ENCODE measurements at places on chromosomes 12 and 14.
A peak's percentile ranks its signal among the peaks of the same experiment; 100 is the strongest.

DNA sequence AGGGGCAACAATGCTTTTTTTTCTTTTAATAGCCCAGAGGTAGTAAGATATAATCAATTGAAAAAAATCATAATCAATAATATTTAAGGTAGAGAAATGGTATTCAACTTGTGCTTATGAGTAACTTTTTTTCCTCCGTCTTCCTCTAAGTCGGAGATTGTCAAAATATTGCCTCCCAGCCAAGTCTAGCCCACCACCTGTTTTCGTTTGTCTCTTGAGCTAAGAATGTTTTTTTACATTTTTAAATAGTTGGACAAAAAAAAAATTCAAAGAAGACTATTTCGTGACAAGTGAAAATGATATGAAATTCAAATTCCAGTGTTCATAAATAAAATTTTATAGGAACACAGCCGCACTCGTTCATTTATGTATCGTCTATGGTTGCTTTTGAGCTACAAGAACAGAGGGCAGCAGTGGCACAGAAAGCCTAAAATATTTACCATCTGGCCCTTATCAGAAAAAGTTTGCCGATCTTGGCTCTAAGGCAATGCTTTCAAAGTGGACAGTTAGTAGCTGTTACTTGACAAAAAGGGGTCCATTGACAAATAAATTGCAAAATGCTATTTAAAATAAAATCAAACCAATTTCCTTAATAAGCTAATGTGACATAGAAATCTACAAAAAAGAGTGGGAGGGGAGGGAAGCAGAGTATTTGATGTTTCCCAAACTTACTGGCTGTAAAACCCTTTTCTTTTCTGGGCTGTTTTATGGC lies 40.8 kb upstream of the MAX start:
- DNase-seq = no peak

GRCh38 chr12:101671157-101671791 lies 26.2 kb upstream of the CHPT1 start:
- DNase-seq = no peak

DNA sequence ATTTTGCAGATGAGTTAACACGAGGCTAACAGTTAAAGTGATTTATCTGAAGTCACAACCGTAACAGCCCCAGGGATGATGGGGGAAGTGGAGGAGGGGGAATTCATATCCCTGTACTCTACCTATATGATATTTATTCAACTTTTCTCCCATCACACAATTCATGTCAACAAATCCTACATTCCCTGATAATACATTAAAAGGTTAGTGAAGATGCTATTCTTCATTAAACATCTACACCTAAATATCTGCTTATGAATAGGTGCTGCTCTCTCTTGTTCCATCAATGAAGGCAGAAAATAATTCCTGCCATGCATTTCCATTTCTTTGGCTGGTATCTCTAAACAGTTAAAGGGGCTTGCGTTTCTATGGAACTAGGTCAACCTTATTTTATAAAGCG lies 6.8 kb downstream of the YBX3 start:
- no peak for DNase-seq

DNA sequence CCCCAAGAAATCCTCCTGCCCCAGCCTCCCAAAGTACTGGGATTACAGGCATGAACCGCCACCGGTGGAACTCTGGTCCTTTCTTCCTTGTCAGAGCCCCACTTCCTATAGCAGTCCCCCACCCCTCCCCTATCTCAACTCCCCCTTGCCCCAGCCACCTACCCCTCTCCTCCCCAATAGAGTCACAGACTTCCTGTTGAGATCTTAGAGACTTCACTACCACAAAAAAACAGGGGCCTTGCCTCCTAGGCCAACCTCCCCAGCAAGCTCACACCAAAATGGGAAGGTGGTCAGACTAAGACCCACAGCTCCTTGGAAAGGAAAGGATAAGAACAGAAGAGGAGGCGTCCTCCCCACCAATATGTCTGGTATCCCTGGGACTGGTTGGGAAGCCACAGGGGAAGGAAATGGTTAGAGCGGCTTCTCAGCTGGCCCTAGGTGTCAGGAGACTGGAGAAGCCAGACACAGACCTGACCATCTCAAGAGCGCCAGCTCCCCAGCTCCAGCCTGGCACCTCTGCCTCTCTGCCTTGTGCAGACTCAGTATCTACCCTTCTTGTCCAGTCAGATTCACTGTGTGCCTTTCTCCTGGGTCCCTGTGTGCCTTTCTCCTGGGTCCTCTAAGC lies 8.5 kb downstream of the ITGB7 start:
- no peak for DNase-seq

DNA sequence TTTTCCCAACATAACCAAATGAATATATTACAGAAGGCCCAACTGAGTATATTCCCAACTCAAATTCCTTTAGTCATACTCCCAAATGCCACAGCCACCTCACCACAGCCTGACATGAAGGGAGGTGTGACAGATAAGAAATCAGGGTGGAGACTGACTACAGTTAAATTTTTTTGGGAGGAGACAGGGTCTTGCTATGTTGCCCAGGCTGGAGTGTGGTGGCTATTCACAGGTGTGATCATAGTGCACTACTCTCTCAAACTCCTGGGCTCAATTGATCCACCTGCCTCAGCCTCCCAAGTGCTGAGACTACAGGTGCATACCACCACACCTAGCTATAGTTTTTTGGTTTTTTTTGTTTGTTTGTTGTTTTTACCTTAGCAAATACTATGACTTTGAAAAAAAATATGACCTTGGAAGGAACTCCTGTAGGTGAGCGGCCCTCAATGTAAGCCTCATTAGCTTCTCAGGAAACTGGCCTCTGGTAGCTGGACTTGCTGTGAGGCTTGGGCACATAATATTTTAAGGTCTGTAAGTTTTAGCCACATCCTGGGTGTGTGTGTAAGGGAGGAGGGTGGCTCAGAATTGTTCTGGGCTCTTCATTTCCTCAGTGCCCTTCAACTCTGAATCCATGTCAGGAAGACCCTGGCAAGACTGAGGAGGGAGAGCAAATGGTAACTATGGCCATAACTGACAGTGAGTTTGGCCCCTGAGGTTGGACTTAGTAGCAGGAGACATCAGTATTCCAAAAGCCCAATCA lies 39.1 kb upstream of the LTBP2 start:
- DNase-seq = no peak

GRCh38 chr14:96037891-96038557 lies 1.1 kb upstream of the C14orf132 start:
- DNase-seq = peak; percentile 54

DNA sequence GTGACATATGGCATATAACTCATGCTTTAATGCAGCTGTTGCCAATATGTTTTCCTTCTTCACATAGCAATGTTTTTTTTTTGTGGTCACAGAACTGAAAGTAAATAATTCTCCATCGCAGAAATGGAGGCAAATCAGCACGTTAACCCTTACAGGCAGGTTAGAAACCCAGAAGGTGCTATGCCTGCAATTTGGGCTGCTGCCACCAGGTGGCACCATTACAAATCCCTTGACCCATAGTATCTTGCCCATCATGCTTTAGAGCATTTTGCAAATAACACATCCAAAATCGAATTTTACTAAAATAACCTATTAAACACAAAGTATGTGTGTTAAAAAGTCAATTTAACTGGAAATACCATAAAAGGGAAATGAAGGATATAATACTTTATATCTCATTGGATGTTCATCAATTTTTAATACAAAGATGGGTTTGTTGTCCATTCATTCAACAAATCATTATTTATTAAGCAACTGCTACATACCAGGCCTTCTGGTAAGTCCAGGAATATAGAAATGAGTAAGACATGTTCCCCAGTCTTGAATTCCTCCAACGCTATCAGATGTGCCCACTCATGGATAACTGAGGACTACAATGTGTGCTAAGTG lies 340.1 kb downstream of the GLT1D1 start:
- no peak for DNase-seq

DNA sequence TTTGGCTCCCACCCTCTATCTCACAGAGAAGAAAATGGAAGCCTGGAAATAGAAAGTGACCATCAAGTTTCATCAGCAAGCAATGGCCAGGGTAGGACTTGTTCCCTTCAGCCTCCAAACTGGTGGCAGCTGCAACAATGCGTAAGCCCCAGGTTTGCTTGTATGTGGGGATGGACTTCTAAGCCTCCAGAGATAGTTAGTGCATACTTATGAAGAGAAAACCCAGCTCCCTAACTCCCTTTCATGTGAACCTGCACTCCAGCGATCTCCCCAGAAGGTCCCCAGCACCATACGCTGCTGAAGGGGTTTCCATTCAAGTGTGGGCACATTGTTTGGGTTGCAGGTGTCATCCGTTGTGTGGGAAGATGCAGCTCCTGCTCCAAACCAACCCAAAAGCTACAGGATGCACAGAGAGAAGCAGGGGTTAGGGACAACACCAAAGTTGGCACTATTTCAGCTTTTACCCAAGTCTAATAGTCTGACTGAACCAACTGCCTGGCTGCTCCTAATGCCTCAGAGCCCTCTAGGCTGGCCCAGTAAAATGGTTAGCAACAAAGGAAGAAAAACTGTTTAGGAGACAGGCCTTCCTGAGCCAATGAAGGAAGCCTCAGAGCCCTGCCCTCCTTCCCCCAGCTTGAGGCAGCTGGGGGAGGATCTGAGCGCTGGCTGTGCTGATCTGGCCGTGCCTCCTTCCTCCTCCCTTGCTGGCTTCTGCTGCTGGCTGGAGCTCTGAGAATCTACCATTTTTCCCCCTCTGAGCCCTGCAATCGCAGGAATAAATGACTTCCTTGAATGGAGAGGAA lies 12.3 kb downstream of the ZFP36L1 start:
- DNase-seq = peak; percentile 75

GRCh38 chr14:104316723-104317491 lies 178.5 kb downstream of the KIF26A start:
- no peak for DNase-seq

DNA sequence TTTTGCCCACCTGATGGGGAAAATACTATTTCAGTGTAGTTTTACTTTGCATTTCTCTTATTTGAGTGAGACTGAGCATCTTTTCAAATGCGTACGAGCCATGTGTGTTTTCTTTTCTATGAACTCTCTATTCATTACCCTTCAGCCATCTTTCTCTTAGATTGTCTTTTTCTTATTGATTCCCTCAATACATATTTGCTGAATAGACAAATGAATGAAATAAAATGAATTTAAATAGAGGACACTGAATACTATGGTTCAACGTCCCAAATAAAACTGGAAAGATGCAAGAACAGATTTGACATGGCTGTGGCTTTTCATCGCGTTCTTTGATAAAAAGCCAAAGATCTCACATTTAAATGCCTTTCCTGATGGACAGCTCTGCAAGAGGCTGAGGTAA lies 34.6 kb upstream of the RPH3A start:
- no peak for DNase-seq

GRCh38 chr14:31806249-31806648 lies 245.0 kb downstream of the NUBPL start:
- DNase-seq = no peak

GRCh38 chr12:85865890-85866289 lies 8.2 kb upstream of the NTS start:
- DNase-seq = peak; percentile 41
